ENCODE measurements at places on chromosomes 3 and 15. TPM values are rescaled to one million over a fixed set of nuclear protein-coding genes. Genes with fewer than 3 reads are reported as not detected.

- no peak for DNase-seq
Observed at GRCh38 chr15:91357011-91357410, 257.0 kb downstream of the SV2B start.

Gene GRK7
- total RNA-seq: not detected

Gene XYLB
- total RNA-seq: 4.8 TPM

Gene CCR8
- total RNA-seq: not detected

Gene ROBO2
- 6.1 TPM for total RNA-seq
